ENCODE measurements at places on chromosomes 2 and 18. TPM values are rescaled to one million over a fixed set of nuclear protein-coding genes. Genes with fewer than 3 reads are reported as not detected.

DLGAP1 gene
- total RNA-seq: 0.53 TPM

DNA sequence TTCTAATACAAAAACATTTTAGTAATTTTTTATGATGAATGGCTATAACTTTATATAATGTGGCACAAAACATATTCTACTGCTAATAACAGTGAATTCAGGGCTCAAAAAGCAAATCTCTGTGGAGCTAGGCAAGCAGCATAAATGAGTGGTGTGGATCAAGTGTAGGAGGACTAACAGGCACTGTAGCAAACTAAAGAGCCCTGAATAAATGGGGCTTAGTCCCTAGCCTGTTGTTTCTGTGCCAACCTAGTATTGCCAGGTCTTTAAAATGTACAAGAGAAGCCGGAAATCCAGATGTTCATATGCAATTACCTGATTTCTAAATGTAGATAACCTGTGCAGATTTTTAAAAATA is 18.5 kb downstream of the REL start:
- H3K36me3 ChIP-seq: peaks cover 49% of the 10 kb centered on the region
- H3K27me3 ChIP-seq: no peaks in the 10 kb centered on the region
- H3K4me3 ChIP-seq: no peak overlapping the region
- no peak for DNase-seq
- H3K4me1 ChIP-seq: peaks cover 7% of the 10 kb centered on the region

DNA sequence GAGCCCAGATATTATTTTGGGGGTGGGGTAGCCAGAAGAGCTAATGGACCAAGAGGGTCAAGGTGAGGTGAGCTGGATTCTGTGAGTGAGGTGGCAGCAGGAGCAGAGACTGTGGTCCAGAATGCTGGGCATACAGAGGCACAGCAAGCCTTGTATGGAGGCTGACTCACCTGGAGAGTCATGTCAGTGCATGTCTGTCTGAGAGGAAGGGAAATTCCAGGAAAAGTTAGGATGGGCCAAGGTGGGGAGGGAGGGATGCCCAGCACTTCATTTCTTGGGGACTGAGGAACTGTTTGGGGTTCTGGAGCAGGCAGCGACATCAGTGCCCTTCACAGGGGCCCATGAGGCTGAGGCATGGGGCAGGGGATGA is 21.1 kb downstream of the PER2 start:
- H3K27ac ChIP-seq: no peak overlapping the region
- H3K36me3 ChIP-seq: peaks cover 5% of the 10 kb centered on the region
- H3K27me3 ChIP-seq: no peaks in the 10 kb centered on the region
- no peak overlapping the region for H3K4me3 ChIP-seq

DNA sequence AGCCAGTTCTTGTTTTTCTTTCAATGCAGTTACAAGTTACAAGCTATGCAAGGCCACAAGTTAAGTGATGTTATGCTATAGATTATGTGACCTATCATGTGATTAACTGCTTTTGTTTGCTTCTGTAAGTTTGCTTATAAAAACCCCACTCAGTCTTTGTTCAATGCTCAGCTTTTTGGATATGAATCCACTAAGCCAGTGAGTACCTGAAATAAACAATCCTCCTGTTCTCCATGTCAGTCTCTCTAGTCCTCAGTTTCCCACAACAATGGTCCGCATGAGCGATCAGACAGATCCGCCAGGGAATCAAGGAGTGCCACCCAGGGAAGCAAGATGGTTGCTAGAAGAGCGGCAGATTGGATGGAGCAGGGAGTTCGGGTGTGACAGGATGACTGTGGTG is 30.7 kb upstream of the ZNF236 start:
- no peak overlapping the region for H3K4me3 ChIP-seq
- DNase-seq: no peak
- peaks cover 21% of the 10 kb centered on the region for H3K27me3 ChIP-seq
- no peak overlapping the region for H3K27ac ChIP-seq
- peaks cover 19% of the 10 kb centered on the region for H3K4me1 ChIP-seq

- no peak for DNase-seq
- no peak overlapping the region for H3K27ac ChIP-seq
- H3K4me3 ChIP-seq: no peak overlapping the region
Measured at GRCh38 chr18:8656232-8656631, 47.0 kb downstream of the RAB12 start.

DNA sequence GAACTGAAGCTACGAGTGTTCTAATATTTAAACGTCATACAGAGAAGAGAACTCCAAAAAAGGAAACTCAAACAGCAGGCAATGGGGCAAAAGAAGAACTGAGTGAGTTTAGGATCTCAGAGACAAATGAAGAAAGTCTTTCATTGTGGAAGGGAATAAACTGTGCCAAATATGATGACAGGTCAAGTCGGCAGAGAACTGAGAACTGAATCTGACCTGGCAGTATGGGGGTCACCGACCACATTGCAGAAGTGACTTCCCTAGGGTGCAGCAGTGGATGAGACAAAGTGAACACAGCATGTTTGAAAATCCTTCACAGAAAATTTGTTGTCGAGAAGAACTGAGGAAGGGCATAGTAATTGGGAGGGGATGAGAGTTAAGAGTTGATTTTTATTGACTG is 55.9 kb downstream of the TTC21B start:
- peaks cover 4% of the 10 kb centered on the region for H3K4me1 ChIP-seq
- H3K4me3 ChIP-seq: no peak overlapping the region
- DNase-seq: no peak
- no peak overlapping the region for H3K27ac ChIP-seq

- peaks cover 4% of the 10 kb centered on the region for H3K36me3 ChIP-seq
- H3K4me3 ChIP-seq: no peak overlapping the region
- H3K27me3 ChIP-seq: no peaks in the 10 kb centered on the region
- H3K27ac ChIP-seq: no peak overlapping the region
Measured at GRCh38 chr2:207296265-207296948, 130.7 kb upstream of the KLF7 start.

DNA sequence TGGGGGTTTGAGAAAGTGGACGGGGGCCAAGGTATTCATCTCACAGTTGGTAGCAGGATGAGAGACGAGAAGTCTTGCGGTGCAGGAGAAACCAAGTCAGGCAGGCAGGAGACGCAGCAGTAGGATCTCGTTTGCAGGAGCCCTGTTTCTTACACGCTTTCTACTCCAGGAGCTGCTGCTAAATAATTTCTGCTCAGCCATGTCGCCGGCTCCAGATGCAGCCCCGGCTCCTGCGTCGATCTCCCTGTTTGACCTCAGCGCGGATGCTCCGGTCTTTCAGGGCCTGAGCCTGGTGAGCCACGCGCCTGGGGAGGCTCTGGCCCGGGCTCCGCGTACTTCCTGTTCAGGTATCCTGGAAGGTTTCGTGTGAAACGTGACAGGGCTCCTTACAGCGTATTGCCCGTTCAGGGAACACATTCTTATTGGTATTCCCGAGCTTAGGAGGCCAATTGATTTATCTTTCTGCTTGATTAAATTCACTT is 494 bp downstream of the ANKZF1 start:
- peak overlapping the region; percentile 100 for H3K27ac ChIP-seq
- H3K27me3 ChIP-seq: no peaks in the 10 kb centered on the region

SP110 gene
- total RNA-seq: 125 TPM

DNA sequence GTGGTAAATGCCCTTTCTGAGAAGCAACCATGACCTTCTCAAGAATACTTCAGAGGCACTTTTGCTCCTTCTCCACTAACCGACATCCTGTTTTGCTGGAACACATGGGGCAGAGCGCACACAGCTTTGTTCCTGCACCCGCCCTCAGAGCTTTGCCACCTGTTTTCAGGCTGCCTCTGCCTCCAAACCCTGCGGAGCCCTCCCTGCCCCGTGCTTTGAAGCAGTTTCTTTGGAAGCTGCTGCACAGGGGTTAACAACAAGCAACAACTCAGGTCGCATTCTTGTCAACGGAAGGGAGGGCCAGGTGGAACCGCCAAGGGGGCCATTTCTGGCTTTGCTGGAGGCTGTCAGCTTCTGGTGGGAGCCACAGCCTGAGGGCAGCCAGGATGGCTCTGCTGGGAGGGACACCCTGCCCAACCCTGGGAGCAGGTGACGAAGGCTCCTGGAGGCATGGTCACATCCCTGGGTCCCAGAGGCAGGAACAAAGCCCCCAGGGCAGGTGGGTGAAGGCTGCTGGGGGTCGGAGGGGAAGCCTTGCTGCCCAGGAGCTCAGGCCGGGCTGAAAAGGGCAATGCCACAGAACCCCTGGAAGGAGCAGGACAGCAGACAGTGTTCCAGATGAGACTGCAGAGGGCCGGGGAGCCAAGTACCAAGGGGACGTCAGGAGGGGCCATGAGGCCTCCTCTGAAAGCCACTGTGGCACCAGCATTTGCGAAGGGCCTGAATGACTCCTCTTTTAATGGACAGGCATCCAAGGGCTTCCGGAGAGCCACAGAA is 46.8 kb downstream of the MRPS5 start:
- H3K36me3 ChIP-seq: peaks cover 11% of the 10 kb centered on the region
- H3K4me3 ChIP-seq: peak overlapping the region; percentile 78
- peak overlapping the region; percentile 98 for H3K27ac ChIP-seq
- peaks cover 76% of the 10 kb centered on the region for H3K4me1 ChIP-seq
- no peaks in the 10 kb centered on the region for H3K27me3 ChIP-seq

GRCh38 chr2:7022492-7023385 is 105.5 kb downstream of the RNF144A start:
- H3K27me3 ChIP-seq: no peaks in the 10 kb centered on the region
- no peaks in the 10 kb centered on the region for H3K36me3 ChIP-seq
- no peak overlapping the region for H3K4me3 ChIP-seq
- DNase-seq: no peak
- H3K27ac ChIP-seq: no peak overlapping the region
